ENCODE measurements at places on chromosomes 3 and 15.

DNA sequence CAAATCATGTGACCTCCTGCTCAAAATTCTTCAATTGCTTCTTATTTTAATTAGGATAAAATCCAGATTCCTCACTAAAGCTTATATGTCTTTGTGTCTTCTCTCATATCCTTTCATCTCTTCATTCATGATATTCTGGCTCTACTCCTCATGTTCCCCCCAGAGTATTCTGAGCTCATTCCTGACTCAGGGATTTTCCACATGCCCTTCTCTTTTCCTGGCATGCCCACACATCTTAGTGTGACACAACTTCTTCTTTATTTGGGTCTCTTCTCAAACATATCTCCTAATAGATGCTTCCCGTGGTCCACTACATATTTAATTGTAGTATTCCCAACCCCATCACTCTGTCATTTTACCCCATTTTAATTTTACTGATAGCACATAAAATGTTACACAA is 15.2 kb upstream of the MBNL1 start:
- no peak for DNase-seq

- DNase-seq: no peak
These were observed 151.6 kb upstream of the MYRIP start for GRCh38 chr3:39657775-39658174.

- no peak for DNase-seq
These were observed 36.8 kb upstream of the CFAP161 start for GRCh38 chr15:81097116-81097889.

DNA sequence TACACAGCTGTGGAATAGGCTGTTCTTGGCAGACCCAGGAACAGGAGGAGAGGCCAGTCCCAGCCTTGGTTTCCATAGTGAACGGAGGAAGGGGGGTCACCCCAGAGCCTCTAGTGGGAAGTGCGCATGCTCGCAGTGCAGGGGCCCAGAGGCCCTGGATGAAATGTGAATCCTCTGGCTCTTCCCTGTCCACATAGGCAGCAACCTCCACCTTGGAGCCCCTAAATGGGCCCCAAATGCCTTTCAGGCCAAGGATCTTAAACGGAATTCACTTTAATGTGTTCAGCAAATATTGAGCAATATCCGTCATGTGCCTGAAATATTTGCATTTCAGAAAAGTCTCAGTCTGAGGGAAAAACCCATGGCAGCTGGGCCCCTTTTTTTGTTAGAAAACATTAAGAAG is 3.3 kb upstream of the NDN start:
- DNase-seq: no peak

DNA sequence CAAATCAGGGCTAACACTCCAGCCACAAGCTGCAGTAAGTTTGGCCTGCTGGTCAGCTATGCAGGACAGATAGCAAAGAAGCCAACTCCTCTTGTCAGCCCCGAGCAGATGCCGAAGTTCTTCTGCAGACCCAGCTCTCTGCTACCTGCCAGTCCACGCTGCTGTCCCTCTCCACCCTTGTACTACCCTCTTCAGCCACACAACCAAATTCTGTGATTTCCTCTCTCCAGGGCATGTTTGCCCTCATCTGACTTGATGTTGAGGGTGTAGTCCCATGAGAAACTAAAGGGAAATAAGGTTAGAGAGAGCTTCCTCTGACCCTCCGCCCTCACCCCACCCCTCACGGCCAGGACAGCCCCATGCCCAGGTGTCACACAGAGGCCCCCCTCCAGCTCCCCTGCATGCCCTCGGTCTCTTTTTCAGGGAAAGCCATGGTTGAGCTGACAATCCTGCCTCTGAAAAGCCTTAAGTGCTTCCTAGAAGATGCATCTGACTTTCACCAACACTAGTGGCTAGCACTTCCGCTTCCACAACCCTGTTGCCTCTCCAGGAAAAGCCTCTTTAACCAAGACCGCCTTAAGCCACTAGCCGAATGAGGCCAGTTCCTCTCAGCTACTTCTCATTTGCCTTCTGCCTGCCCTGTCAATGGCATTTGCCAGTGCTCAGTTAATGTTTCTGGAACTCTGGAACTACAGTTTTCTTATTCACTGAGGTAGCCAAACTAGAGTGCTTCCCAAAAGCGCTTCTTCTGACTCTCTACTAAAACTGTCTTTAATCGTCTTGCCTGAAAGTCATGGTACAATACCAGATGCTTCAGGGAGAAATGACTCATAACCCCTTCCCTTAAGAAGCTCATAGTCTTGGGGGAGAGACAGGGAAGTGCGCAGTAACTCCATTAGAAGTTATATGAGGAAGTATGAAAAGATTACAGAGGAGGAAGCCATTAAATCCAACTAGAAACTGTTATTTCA is 300.4 kb upstream of the STT3B start:
- no peak for DNase-seq

DNA sequence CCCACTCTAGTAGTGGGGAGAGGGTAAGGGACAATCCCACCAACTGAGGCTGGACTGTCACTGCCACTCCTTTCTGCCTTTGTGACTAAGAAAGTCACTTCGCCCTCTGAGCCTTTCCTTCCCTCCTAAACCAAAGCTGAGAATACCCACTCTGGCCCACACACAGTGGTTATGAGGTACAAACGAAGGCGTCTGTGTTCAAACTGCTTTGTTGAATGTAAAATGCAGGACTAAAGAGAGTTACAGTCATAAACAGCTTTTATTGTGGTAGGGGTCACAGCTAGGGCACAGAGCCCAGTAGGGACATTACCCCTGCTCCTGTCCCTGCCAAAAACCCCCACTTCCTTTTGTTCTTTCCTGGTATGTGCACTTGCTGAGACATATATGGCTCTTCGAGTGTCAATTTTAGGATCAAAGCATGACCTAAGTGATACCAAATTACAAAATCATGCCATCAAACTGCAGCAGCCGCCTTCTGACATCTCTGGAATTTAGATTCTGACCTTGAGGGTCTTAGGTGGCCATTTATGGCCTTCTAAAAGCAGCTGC is 45.1 kb downstream of the CTDSPL start:
- no peak for DNase-seq

Data from stimulated activated CD4-positive, alpha-beta T cell treated with anti-CD3 and anti-CD28 coated beads, Interleukin-2, amount 100 ng/mL, for 48 hours (primary cell).